ENCODE measurements at places on chromosomes 2 and 18.

GRCh38 chr2:232873292-232873908 lies 3.3 kb downstream of the SNORC start:
- DNase-seq = no peak

DNA sequence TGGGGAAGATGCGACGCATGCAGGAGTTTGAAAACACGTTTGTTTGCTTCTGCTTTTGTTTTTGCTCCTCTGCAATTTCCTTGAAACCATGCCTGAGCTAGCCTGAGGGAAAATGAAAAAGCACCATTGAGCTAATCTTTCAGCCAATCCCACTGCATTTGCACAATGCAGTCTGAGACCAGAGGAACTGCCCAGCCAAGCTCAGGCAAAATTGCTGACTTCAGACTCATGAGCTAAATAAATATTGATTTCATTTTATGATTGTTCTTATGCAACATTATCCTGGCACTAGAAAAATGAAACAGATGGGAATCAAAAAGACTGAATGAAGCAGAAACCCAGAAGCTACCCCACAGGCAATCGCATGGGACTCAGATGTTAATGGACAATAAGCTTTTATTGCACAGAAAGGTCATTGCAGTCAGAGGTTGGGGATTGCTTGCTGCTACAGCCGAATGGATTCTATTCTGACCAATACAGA lies 37.0 kb downstream of the TPRKB start:
- no peak for DNase-seq

- DNase-seq = no peak
These were observed 145.4 kb upstream of the LYPD6 start for GRCh38 chr2:149184991-149185390.

GRCh38 chr2:197200051-197200761 lies 110.4 kb downstream of the ANKRD44 start:
- no peak for DNase-seq

DNA sequence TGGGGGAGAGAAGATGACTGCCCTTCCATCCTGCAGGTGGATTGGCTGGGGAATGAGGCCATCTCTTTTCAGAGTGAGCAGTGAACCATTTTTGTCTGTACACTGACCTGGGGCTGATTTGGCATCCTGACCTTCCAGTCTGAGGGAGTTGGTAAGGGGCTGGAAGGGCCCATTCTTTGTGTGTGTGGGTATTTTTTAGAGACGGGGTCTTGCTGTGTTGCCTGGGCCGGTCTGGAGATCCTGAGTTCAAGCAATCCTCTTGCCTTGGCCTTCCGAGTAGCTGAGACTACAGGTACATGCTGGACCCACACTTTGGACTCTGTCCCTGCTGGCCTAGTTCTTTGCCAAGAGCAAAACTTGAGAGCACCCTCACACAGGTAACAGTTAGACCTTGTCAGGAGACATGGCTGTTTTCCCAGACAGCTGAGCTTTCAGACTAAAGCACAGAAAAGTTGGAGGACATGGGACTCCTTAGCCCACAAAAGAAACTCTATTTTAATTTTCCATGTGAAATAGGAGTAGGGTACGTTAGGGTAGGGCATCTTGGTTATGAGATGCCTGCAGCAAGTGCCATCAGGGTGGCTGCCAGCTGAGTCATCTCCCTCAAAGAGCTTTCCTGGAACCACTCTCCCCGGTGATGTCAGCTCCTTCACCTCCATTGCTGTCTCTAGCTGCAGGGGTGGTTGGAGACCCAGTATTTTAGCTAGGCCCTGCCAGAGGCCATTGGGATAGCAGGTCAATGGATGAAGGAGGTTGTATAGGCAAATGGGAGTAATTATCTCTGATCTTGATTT lies 60.7 kb downstream of the DGKD start:
- no peak for DNase-seq

DNA sequence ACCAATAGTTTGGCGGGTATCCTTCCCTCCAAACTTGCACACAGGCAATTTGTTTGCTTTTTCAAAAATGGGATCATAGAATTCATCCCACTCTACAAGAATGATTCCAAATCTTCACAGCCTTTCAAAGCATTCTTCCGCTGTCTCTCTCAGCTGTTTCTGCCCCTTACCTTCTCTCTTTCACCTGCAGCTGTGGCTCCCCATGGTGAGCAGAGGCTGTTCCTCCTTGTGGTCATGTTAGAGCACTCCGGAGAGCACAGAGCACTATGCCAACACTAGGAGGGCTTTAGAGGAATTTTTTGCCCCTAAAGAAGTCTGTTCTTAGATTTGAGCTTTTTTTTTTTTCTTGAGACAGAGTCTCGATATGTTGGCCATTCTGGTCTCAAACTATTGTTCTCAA lies 30.4 kb downstream of the MTHFD2 start:
- DNase-seq = no peak

DNA sequence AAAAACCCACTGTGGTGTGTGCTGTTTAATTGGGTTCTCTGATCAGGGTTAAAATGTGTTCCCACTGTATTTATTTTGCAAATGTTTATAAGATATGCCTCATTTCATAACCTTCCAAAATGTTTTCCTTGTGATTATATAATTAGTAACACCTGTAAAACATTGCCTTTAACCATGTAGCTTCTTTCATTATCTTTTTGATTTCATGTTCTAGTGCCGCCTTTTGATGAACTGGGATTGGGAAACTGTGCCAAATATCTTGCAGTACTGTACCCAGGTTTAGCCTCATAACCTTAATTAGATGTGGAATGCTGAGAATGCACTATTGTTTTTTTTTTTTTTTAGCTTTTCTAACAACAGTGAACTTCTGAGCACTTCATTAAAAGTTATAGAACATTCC lies 96.9 kb downstream of the TANC1 start:
- no peak for DNase-seq

DNA sequence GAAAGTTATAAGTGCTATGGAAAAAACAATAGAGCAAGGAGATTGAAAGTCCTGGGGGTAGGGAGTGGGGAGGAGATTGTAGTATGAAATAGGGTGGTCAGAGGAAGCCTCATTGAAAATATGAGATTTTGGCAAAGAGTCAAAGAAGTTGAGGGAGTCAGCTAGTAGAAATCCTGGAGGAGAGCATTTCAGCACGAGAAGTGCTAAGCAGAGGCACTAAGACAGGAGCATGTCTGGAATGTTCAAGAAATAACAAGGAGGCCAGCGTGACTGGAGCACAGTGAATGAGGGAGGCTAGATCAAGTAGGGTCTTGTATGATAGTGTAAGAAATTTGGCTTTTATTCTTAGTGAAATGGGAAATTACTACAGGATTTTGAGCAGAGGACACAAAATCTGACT lies 2.1 kb upstream of the TSPYL6 start:
- peak; percentile 22 for DNase-seq

Measured in hepatic stellate cell (primary cell).